ENCODE measurements at places on chromosomes 1 and 21.
A peak's percentile ranks its signal among the peaks of the same experiment; 100 is the strongest.

- no peak for DNase-seq
These were observed 50.2 kb upstream of the KIF1B start for GRCh38 chr1:10160173-10160572.

GRCh38 chr21:34335316-34335715, 28.5 kb upstream of the KCNE2 start:
- DNase-seq: no peak

- no peak for DNase-seq
These were observed 17.8 kb upstream of the CNR2 start for GRCh38 chr1:23930861-23931490.

DNA sequence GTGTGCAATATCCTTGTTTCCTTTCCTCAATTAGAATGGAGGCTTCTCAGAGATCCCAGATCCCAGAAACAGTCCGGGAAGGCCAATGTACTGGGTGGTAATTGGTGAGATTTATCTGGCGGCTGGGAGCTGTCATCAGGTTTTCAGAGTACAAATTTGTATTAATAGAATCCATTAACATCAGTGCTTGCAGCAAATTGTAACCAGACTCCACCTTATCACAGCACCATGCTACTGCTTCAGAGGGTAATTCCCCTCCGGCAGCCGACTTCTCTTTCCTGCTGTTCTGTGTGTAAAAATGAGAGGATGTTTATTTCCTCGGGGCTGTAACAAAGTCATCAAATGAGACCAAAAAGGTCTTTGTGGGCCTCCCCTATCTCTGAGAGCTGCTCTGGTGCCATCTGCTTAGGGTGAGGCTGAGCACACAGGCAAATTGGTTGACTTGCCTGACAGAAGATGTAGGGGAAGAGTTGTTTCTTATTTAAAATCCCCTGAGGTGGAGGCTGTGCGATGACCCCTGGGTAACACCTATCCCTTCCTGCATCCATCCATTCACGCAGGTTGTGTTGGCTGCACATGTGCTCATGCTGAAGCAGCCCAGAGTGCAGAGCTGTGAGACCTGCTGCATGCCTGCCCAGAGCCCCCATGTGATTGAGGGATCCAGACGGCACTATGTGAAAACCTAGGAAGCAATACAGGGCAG, 19.2 kb downstream of the NFASC start:
- no peak for DNase-seq

- DNase-seq: no peak
These were observed at the start of gene SLAMF6 for GRCh38 chr1:160522622-160523345. TSS of gene SLAMF6 (minus strand) at chr1:160523255. CDS start at chr1:160523192, 63 bp downstream.

DNA sequence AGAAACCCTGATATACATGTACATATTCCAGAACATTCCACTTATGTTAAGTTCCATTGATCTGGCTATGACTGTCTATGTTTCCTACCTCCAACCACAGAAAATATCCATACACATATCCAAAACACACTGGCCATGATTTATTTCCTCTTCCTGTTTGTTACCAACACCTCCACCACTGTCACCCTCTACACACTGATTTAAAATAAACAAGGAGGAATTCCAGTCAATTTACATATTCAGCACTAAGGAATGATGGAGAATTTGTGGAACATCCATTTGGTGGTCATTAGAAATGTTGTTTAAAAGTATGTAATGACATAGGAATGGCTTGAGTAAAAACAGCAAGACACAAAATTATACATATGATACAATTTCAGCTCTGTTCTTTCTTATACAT, 5.5 kb upstream of the STX6 start:
- no peak for DNase-seq

GRCh38 chr21:35791541-35792325, 268.6 kb downstream of the SETD4 start:
- DNase-seq: no peak

DNA sequence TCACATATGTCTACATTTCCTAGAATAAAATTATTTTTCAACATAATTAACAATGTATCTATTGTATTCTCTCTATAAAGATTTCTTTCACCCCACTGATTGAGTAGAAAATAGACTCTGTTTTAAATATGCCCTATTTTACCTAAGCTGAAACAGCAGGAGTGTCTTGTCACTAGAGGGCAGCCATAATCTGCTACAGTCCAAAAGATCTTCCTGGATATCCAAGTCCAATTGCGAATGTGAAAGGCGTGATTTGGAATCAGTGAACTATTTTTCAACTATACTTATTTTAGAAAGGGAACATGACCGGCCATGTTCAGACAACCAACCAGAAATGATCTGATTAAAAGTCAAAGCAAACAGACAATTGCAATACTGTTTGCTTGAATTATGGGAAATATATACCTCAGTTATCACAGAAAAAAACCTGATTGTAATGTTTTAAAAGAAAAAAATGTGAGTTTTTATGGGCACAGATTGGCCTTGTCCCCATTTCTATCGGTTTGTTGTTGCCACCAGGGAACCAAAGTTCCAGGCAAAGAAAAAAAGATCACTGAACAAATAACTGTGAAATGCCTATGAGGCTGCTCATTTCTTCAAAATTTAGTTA, 1211.0 kb upstream of the ADGRL4 start:
- DNase-seq: peak; percentile 1

DNA sequence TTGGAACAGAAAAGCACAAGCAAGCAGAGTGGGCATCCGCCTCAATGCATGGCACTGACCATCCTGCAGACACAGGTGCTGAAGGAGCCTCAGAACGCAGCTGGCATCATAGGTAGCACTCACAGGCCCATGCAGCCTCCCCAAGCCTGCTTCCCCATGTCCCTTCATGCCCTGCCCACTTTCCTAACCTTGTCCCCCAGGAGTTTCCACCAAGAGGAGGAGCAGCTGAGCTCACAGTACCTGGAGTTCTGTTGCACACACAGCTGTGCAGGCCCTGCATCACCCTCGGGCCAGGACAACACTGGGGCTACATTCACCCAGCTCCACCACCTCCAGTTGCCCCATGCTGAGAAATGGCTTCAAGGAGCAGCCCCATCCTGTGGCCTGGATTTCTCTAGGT, 83.4 kb downstream of the SETD4 start:
- DNase-seq: no peak

DNA sequence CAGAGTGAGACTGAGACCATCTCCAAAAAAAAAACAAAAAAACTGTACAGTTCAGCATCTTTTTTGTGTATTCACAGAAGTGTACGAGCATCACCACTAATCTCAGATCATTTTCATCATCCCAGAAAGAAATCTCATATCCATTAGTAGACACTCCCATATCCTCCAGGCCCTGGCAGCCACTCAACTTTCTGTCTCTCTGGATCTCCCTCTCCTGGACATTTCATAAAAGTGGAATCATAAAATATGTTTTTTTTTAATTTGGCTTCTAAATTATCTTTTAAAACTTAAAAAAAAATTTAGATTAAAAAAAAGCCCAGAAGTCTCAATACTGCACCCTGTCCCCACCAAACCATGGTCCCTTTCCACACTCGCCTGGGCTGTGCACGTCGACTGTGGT, 22.1 kb downstream of the RIPPLY3 start:
- DNase-seq: no peak

GRCh38 chr1:155186794-155187455, 13.3 kb downstream of the TRIM46 start:
- no peak for DNase-seq
